ENCODE measurements at places on chromosomes 3 and 15. TPM values are rescaled to one million over a fixed set of nuclear protein-coding genes. Genes with fewer than 3 reads are reported as not detected.
A peak's percentile ranks its signal among the peaks of the same experiment; 100 is the strongest.

GRCh38 chr3:172561897-172562640 lies 38.8 kb upstream of the TNFSF10 start:
- no peaks in the 10 kb centered on the region for H3K36me3 ChIP-seq
- peaks cover 12% of the 10 kb centered on the region for H3K4me1 ChIP-seq
- H3K4me3 ChIP-seq, result no peak overlapping the region
- no peak for DNase-seq
- peak overlapping the region; percentile 82 for H3K27ac ChIP-seq

DNA sequence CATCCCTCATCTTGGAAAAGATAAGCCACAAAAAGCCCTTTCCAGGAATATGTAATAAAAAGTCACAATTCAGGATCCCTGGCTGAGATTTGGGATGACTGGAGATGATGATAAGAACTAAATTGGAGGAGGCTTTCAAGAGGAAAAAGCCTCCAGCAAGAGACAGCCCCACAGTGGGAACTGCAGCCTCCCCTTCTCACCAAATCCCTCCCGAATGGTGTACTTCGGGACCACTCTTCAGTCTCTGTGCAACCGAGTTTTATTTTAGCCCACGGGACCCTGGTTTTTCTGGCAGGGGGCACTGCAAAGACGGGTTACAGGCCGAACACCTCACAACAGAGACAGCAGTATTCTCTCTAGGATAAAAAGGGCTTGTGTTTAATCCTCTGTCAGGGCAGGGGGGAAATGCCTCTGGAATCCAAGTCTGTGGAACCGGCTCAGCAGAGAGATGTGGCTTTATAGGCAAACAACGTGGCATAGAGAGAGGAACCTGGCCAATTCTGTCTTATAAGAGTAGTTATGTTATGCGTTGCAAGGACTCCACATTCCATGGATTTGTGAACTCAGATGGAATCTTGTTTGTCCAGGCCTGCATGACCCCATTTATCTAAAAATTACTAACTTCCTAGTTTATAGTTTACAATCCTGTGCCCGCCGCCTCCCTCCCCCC lies 1.2 kb upstream of the LMCD1 start:
- H3K27me3 ChIP-seq, result no peaks in the 10 kb centered on the region
- peak; percentile 56 for DNase-seq
- no peaks in the 10 kb centered on the region for H3K36me3 ChIP-seq

DNA sequence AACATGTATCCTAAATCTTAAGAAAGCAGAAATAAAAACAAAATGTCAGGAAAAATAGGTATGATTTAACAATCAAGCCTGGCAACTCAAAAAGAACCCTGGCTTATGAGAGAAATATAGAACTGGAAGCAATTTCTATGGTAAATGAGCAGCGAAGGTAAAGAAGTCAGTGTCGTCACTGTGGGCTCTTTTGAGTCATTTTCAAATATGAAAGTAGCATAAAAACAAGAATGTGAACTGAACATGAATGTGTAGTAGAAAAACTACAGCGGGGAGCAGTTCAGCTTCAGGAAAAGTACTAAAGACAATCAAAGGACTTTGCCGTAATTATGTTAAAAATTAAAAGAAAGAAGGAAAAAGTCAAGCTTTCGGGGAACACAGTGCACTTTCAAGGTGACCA lies 17.5 kb downstream of the LSG1 start:
- H3K36me3 ChIP-seq, result peaks cover 36% of the 10 kb centered on the region
- no peak overlapping the region for H3K4me3 ChIP-seq
- no peaks in the 10 kb centered on the region for H3K27me3 ChIP-seq
- H3K27ac ChIP-seq, result no peak overlapping the region

- H3K27me3 ChIP-seq, result no peaks in the 10 kb centered on the region
- no peak overlapping the region for H3K4me3 ChIP-seq
- H3K27ac ChIP-seq, result no peak overlapping the region
- no peaks in the 10 kb centered on the region for H3K4me1 ChIP-seq
- DNase-seq, result no peak
Measured at GRCh38 chr15:42134617-42135245, 21.7 kb downstream of the PLA2G4F start.

- H3K4me3 ChIP-seq, result no peak overlapping the region
- H3K4me1 ChIP-seq, result peaks cover 44% of the 10 kb centered on the region
- peak overlapping the region; percentile 50 for H3K27ac ChIP-seq
- no peaks in the 10 kb centered on the region for H3K27me3 ChIP-seq
Measured at GRCh38 chr3:127734754-127735473, 62.2 kb downstream of the ABTB1 start.

Gene SLC22A14
- 0.19 TPM for total RNA-seq

Gene ATP13A5
- total RNA-seq, result not detected

Gene CCR9
- total RNA-seq, result 0.22 TPM

Data from kidney (tissue), 22 donors.